SK-N-MC (cell line): ENCODE measurements at places on chromosomes 16 and 17.

DNA sequence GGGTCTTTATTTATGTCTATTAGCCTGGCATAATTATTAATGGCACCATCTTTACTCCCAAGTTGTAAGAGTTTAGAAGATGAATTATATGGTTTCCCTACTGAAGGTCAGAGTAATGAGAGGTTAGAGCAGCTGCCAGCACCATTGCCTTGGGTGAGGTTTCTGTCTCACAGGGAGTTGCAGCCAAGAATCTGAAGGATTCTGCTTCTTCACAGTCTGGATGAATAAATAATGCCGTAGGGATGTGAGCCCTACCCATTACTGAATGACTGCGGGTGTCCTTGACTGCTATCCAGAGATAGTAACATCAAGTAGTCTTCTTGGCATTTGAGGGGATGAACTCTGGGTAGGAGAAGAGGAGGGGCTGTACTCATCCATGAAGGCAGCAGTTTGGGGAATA, 52.8 kb upstream of the SMIM36 start:
- DNase-seq = no peak

DNA sequence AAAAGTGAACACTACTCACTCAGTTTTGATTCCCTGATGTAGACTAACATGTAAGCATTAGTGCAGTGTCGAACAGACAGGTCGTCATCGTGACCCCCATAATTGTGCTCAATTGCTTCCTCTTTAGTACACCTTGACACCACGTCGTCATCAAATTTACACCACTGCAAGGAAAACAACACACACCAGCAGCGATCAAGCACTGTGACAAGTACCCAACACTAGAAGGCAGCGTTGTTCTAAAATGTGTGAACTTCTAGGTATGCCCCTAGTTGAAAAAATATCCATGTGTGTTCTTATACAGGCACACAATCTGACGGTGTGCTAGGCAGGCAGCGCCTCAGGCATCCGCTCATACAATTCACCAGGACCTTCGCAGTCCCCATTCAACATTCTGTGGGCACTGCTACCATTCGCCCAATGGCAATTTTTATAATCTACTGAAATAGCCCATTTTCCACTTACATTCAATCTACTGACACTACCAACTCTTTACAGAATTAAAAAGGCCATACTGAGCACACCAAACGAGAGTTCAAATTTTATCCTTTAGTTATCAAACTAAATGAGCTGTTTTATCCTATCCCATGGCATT, 23.1 kb downstream of the LITAFD start:
- DNase-seq = no peak

GRCh38 chr17:9109933-9110332, 88.6 kb downstream of the NTN1 start:
- DNase-seq = no peak

GRCh38 chr16:67054901-67055300, 26.0 kb downstream of the CBFB start:
- no peak for DNase-seq

DNA sequence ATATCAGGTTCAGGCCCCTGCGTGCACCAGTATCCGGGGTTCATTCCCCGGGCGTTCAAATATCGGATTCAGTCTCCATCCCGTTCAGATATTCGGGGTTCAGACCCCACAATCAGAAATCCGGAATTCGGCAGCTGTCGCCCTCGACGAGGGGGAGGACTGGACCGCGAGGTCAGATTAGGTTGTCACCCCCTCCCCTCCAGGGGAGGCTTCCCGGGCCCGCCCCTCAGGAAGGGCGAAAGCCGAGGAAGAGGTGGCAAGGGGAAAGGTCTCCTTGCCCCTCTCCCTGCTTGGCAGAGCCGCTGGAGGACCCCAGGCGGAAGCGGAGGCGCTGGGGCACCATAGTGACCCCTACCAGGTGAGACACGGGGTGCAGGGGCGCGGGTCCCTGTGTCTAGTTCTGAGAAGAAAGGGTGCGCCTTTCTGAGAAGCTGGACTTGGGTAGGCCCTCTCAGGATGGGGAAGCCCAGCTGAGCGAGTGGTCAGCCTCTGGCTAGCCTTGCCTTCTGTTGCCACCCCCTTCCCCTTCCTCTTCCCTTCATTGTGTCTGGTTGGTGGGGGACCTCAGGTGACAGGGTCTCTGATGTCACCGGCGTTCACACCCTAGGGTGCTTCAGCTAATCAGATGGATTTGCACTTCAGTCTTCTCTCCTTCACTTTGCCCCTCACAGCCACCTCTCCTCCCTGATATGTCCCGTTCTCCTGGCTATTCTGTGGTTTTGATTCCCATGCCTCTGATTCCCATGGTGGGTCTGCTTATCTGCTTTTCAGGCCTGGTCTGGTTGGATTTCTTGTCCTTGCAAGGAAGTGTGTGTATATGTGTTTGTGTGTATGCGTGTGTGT, 844 bp downstream of the TAOK2 start:
- no peak for DNase-seq

GRCh38 chr16:20336955-20337354, 9.6 kb upstream of the GP2 start:
- no peak for DNase-seq

- no peak for DNase-seq
Observed at GRCh38 chr17:62167076-62167475, 102.0 kb upstream of the MED13 start.

DNA sequence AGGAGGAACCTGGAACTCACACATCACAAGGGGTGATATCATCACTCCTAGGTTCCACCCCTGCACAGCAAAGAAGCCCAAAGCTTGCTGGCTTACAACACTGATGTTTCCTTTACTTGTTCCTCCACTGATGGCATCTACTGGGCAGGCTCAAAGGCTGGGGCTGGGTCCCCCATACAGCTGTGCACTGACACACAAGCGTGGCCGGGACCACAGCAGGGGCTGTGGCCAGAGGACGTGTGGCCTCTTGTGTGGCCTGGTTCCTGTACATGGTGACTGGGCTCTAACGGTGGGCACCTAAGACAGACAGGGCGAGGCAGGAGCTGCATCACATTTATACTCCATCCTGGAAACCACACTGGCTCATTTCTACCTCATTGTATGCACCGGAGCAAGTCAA, 264.4 kb upstream of the FOXF1 start:
- DNase-seq = no peak

- DNase-seq = no peak
Observed at GRCh38 chr16:84408856-84409255, 40.5 kb downstream of the ATP2C2 start.

DNA sequence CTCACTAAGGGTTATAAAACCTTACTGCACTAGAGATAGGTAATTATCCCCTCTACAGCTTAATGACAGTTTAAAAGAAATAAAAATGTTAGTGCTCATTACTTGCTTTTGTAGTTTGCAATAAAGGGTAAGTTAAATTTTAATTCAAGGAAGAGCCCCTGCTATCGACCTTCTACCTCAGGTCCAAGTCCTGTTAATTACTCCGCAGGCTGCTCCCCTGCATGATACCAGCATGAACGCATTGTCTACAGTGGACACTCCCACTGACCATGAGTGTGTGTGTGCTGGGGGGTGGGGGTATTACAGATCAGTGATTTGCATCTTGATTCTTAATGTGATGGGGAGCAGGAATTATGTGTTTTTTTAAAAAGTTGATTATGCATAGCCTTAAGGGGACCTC, 103.1 kb downstream of the AATF start:
- DNase-seq = no peak

DNA sequence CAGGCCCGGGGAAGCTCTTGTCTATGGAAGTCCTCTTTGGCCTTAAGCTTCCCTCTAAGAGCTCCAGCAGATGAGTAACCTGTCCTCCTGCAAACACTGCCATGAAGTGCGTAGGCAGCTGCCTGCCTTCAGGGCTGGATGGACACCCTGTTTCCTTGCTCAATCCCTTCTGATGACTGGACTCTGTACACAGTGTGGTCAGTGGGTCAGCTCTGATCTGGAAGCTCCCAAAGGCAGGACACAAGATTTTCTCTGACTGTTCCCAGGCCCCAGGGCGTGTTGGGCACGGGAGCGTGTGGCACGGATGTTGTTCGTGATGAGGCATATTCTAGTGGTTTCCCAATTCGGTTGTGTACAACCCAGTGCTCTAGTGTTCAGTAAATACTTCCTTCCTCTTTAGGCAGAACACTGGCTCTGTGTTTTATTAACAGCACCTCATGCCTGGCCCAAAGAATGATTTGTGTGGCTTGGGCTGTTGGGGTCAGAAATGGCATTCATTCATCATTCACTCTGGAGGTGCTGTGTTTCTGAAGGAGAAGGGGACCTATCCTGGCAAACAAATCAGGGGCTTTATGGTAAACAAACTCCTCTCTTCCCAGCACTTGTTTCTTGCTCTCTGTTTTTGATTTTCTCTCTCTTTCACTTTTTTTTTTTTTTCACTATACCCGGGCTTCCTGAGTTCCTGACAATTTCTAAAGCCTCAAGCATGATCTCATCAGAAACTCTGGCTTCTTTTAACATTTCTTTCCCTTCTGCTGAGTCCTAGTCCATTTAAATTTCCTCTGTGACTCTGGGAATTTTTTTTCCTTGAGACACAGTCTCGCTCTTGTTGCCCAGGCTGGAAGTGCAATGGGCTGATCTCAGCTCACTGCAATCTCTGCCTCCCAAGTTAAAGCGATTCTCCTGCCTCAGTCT, 12.0 kb upstream of the RNF157 start:
- DNase-seq = no peak

DNA sequence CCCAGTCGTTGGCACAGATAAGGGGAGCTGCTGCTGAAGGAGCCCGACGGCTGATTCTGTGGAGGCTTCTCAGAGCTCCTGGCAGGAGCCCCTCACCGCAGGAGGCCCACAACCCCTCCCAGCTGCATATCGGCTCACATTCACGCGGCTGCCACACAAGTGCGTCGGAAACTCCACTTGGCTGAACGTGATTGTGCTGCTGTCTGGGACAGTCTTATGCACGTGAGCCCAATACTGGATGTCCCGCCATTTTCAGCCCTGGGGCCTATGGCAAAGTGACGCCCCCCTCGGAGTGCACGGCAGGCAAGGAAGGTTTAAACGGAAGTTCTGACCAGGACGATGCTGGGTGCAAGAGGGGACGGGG, 8.7 kb upstream of the PITPNA start:
- DNase-seq = no peak

DNA sequence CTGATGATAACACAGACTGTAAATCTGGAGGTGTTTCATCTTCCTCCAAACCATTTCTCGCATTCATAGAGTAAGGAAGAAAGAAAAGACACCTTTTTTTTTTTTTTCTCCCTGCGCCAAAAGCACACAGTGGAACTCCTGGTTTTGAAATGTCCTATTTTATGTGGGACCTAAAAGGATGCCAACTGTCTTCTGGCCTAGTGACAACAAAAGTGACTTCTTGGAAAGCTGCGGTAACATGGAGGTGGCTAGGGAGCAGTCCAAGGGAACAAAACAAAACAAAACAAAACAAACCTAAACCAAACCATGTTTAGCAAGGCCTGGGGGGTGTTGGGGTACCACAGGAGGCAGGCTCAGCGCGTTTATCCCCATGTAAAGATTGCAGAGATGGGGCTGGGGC, 174.8 kb downstream of the XYLT1 start:
- DNase-seq = no peak

DNA sequence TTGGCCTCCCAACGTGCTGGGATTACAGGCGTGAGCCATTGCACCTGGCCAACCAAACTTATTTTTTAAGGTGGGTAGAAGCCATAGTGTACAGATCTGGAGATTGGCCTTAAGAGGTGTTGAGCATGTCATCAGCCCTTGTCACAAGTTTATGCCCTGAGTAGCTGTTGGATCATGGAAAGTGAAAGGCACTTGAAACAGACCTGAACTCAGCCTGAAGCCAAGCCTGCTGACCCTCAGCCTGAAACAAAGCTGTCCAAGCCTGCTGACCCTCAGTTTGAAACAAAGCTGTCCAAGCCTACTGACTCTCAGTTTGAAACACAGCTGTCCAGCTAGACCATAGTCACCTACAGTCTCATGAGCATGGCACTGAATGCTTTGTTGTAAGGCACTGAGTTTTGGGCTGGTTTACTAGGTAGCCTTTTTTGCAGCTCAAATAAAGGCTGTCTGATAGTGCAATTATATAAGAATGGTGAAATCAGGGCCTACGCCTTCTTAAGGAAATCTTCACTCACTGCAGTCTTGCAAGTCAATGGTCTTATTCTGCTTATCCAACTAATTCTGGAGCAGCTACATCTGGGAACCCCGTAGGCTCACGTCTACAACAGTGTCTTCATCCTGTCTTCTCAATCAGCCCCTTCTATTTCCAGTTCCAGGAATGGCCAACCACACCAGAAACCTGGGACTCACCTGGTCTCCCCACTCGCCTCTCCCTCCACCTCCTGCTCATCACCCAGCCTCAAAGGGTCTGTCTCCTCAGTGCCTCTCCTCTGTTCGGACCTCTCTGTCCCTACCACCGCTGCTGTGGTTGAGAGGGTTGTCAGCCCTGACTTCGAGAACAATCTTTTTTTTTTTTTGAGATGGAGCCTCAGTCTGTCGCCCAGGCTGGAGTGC, 2.9 kb upstream of the NPIPB15 start:
- no peak for DNase-seq

- DNase-seq = no peak
Observed at GRCh38 chr16:85711982-85712587, 23.3 kb upstream of the GINS2 start.

- DNase-seq = no peak
Observed at GRCh38 chr17:2087597-2088211, 32.8 kb downstream of the HIC1 start.

GRCh38 chr17:57811638-57812280, 38.1 kb downstream of the MRPS23 start:
- no peak for DNase-seq

DNA sequence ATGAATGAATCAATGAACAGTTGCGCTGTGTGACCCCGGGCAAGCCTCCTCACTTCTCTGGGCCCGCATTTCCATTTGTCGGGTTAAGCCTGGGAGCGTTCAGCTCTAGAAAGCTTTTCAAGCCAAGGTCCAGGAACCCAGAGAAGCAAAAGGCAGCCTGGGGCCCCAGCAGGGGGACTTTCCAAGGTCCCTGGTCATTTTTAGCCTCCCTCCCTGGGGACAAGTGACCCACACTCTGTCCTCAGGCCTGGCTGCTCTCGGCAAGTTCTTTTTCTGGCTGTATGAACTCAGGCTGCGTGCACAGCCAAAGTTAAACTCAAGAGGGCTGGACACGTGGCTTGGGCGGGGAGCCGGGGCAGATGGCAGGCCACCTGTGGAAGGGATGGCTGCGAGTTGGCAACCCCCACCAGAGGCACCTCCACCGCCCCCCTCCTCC, 41.4 kb upstream of the CIBAR2 start:
- DNase-seq = no peak

DNA sequence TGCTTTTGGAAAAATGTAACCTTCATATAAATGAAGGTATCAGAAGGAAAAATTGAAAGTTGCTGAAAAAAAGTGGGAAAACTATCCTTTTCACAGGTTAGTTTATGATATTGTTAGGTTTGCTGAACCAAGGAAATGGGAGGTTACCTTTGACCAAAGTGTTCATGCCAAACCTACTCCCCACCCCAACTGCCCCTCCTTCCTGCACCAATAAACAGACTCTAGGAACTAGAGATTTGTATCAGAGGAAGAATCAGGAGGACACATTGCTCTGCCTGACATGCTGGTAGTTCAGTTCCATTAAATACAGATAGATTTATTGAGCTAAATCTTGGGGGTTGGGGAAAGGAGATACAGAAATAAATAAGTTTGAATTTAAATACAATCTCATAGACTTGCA, 18.2 kb downstream of the MYH8 start:
- no peak for DNase-seq
